ENCODE measurements at places on chromosomes 12 and 14. TPM values are rescaled to one million over a fixed set of nuclear protein-coding genes. Genes with fewer than 3 reads are reported as not detected.

- no peaks in the 10 kb centered on the region for H3K36me3 ChIP-seq
- no peaks in the 10 kb centered on the region for H3K27me3 ChIP-seq
- no peaks in the 10 kb centered on the region for H3K4me1 ChIP-seq
- DNase-seq, result no peak
- H3K27ac ChIP-seq, result no peak overlapping the region
Measured at GRCh38 chr12:70094467-70094866, 148.8 kb upstream of the CNOT2 start.

DNA sequence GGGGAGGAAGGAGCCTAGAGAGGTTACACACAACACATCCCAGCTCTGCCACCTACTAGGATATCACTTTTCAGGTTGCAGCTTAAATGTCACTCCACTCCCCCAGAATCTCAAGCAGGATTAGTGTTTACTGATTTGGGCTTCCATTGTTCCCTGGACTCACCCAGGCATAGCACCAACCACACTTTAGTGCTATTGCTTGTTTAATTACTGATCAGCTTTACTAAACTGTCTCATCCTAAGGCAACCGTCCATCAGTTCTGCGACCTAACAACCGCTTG lies 6.1 kb upstream of the KRT18 start:
- no peak overlapping the region for H3K4me3 ChIP-seq
- H3K27me3 ChIP-seq, result no peaks in the 10 kb centered on the region
- no peak overlapping the region for H3K27ac ChIP-seq
- no peaks in the 10 kb centered on the region for H3K36me3 ChIP-seq
- no peak for DNase-seq
- H3K4me1 ChIP-seq, result peaks cover 32% of the 10 kb centered on the region

- H3K27me3 ChIP-seq, result no peaks in the 10 kb centered on the region
- no peaks in the 10 kb centered on the region for H3K36me3 ChIP-seq
- peaks cover 7% of the 10 kb centered on the region for H3K4me1 ChIP-seq
- DNase-seq, result no peak
- H3K4me3 ChIP-seq, result no peak overlapping the region
Measured at GRCh38 chr12:125530876-125531275, 465.6 kb downstream of the AACS start.

DNA sequence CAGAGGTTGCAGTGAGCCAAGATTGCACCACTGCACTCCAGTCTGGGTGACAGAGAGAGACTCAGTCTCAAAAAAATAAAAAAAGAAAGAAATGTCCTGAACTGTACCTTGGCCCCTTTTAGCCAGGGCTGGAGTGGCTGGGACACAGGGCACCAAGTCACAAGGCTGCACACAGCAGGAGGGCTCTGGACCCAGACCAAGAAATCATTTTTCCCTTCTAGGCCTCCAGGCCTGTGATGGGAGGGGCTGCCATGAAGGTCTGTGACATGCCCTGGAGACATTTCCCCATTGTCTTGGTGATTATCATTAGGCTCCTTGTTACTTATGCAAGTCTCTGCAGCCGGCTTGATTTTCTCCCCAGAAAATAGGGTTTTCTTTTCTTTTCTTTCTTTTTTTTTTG lies 5.1 kb upstream of the ACOT6 start:
- H3K27ac ChIP-seq, result no peak overlapping the region
- H3K36me3 ChIP-seq, result no peaks in the 10 kb centered on the region
- DNase-seq, result no peak
- H3K4me3 ChIP-seq, result no peak overlapping the region
- H3K27me3 ChIP-seq, result no peaks in the 10 kb centered on the region

- H3K27me3 ChIP-seq, result no peaks in the 10 kb centered on the region
- H3K27ac ChIP-seq, result no peak overlapping the region
- no peaks in the 10 kb centered on the region for H3K36me3 ChIP-seq
- H3K4me1 ChIP-seq, result peaks cover 17% of the 10 kb centered on the region
Measured at GRCh38 chr14:31937730-31938346, 139.3 kb upstream of the ARHGAP5 start.

GRCh38 chr14:72644758-72645489 lies 249.0 kb downstream of the DPF3 start:
- H3K4me1 ChIP-seq, result no peaks in the 10 kb centered on the region
- H3K27ac ChIP-seq, result no peak overlapping the region
- no peaks in the 10 kb centered on the region for H3K27me3 ChIP-seq
- peak; percentile 18 for DNase-seq
- no peak overlapping the region for H3K4me3 ChIP-seq

The RFLNA gene
- total RNA-seq, result 20.4 TPM

The MIPOL1 gene
- total RNA-seq, result 21.7 TPM

The MFAP5 gene
- total RNA-seq, result 0.90 TPM
